Stimulated activated CD8-positive, alpha-beta memory T cell treated with anti-CD3 and anti-CD28 coated beads, Interleukin-7, amount 100 ng/mL, for 1 hour (primary cell): ENCODE measurements at places on chromosomes 5 and 9.

GRCh38 chr9:38022203-38022895, 46.7 kb downstream of the SHB start:
- DNase-seq = no peak

DNA sequence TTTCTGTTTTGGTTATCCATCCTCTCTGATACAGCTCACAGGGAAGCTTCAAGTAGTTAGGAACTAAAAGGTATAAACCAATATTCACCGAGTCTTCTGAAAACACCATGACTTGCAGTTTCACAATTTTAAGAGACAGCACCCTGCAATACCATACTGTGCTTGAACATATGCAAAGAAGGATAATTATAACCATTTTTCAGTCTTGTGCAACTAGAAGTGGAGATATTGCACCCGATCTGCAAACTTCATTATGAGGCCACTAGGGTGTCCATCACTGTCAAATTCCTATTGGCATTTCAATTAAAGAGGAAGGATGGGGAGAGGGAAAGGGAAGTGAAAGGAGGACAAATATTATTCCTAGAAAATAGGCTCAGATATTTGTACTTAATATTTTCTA, 32.4 kb upstream of the CEP120 start:
- DNase-seq = no peak

DNA sequence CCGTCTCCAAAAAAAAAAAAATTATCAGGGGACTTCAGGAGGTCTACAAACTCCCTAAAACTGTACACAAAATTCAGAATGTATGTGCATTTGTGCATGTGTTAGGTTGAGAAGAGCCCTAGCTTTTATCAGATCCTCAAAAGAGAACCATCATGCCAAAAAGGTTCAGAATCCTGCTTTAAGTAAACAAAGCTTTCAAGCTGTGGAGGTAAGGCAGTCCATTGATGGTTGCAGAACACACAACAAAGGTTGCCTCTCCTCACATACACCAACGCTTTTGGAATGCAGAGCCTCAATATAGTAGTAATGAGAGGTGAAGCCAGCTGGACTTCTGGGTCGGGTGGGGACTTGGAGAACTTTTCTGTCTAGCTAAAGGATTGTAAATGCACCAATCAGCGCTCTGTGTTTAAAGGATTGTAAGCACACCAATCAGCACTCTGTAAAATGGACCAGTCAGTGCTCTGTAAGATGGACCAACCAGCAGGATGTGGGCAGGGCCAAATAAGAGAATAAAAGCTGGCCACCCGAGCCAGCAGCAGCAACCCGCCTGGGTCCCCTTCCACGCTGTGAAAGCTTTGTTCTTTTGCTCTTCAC, 57.9 kb upstream of the RNF38 start:
- DNase-seq = no peak

DNA sequence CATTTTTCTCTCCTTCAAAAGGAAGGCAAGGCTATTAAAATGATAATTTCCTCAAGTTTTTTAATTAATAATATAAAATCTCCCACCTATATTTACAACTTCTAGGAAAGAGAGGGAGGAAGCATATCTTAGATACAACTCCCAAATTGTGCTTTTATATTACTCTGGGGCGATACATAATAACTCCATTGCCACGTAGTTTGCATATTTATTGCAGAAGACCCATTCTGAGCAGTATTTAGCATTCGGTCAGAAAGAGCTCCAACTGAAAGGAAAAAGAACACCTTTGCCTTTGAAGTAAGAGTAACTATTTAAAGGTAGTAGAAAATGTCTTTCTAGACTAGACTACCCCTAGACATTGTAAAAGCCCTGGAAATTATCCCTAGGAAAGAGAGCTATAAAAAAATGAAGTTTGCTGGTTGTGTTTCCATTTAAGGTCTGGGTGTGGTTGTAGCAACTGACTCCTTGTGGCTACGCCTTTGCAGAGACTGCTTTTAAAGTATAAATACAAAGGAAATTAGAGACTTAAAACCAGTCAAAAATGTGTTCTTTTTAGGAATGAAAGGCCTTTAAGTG, 566.1 kb downstream of the ZNF608 start:
- DNase-seq = no peak

- DNase-seq = no peak
Measured at GRCh38 chr5:151094852-151095245, 14.0 kb upstream of the TNIP1 start.

DNA sequence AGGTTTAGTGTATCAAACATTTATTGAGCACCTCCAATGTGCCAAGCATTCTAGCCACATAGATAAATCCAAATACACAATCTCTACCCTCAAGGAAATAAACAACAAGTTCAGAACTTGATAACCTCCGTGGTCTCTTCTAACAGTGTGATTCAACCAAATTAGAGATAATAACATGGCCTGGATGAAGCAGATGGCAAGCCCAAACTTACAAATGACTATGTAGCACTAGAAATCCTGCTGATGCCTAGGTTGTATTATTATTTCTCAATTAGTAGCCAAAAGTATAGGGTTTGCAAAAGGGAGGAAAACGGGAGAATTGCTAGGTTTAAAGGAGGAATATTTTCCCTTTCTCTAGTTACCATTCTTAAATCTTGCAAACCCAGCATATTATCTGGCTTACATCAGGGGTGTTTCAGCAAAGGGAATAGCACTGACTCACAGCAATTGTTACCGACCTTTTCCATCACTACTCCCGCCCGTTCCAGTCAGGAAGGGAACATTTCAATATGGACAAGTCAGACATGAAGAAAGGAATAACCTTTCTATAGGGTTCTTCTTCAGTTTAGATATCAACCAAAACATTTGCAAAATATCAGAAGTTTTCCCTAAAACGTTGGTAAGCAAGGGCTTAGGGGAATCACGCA, 2.3 kb downstream of the DPYSL3 start:
- no peak for DNase-seq

DNA sequence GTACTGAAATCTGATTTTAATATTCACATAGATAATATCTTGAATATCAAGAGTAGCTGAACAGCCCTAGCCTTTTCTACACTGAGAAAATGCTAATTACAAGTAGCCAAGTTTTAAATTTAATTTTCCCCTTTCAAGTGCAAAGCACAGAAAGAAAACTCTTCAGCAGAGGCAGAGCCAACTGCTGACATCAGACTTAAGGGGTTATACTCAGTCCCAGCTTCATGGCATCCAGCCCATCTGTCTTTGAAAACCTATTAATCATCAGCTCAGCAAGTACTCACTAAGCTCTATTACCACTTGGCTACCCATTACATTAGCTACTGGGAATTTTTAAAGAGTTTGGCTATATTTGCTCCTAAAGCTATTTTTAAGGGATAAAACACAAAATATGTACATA, 220.5 kb downstream of the SLC12A2 start:
- no peak for DNase-seq

GRCh38 chr5:150604010-150604409, 36.5 kb upstream of the SYNPO start:
- no peak for DNase-seq

GRCh38 chr9:123329329-123329955, 26.6 kb upstream of the CRB2 start:
- no peak for DNase-seq

DNA sequence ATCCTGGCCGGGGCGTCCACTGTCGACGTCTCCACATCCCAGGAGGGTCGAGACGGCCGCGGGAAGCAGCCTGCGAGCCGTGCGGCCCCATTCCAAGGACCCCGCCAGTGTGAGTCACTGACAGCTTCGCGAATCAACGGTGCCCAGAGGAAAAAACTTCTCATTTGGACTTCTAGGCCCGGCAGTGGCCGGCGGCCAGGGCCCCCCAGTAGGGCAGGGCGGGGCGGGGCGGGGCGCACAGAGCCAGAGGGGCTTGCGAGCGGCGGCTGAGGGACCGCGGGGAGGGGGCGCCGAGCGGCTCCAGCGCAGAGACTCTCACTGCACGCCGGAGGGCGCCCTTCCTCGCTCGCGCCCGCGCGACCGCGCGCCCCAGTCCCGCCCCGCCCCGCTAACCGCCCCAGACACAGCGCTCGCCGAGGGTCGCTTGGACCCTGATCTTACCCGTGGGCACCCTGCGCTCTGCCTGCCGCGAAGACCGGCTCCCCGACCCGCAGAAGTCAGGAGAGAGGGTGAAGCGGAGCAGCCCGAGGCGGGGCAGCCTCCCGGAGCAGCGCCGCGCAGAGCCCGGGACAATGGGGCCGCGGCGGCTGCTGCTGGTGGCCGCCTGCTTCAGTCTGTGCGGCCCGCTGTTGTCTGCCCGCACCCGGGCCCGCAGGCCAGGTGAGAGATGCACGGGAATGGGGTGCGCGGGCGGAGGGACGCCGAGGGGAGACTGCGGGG, at the start of gene F2R:
TSS of gene F2R (plus strand) at position 391 of the 720 bp plus-strand sequence. CDS start at position 573, 182 bp downstream.
- no peak for DNase-seq

GRCh38 chr5:170135796-170136490, 30.2 kb downstream of the FOXI1 start:
- DNase-seq = no peak

GRCh38 chr5:95382801-95383200, 8.4 kb upstream of the FAM81B start:
- DNase-seq = no peak

DNA sequence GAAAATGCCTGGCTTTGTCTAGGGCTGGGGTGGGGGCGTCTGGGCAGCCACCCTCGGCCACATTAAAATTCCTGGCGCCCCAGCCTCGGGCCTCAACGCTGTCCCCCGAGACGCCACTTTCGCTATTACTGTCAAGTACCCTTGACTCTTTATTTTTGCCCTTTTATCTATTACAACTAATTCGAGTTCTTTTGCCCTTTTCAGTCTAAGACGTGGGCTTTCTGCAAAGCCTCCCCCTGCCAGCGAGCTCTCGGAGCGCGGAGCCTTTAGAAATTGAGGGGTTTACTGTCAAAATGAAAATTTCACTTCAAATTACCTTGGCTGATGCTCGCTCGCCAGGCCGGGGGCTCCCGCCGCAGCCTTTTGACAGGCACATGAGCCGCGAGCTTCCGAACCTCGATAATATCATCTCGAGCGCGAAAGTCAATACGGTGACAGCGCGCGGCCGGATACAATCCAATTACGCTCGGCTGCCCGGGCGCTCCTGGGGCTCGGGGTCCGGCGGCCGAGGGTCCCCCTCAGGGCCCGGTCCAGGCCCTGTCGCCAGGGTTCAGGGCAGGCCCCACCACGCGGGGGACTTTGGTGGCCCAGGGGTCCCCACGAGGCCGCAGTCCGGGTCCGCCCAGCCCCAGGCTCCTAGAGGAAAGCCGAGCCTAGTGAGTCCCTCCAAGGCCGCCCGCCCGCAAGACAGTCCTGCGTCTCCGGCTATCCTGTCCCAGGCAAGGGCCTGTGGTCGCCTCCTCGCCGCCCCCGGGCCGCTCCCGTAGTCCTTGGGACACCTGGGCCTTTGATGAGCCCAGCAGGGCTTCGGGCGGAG, 6.7 kb downstream of the IRX4 start:
- no peak for DNase-seq

DNA sequence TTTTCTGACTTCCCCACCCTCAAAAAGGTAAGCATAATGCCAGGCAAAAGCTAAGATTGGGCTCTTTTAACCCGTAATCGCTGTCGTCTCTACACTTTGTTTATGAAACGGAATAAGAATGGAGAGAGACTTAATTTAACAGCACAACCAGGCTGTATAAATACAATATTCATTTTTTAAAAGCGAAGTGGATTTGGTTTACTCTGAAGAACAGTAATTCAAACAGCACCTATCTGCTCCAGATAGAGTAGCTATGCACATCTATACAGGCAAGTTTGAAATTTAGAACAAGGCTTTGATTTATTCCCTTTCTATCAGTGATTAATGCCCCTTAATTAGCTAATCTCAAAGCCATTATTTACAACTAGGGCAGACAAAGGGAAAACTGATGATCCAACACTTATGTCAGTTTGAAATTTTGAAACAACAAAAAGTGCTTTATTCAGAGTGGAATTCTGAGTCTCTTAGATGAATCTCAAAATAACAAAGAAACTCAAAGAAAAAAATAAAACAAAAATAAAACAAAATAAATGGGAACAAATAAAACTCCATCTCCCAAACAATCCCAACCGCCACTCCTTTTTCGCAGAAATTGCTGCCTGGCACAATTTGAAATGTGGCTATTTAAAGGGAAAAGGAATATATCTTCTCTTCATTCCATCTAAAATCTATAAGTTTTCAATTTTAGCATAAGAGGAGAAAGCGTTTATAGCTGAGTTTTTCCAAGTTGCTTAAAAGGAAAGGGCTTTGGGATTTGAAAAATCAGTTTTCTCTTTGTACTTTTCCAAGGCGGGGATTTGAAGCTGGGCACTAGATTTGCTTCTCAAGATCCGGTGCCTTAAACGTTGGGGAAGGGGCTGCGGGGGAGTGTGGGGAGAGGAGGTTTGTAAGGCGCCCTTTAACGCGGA, 298.6 kb downstream of the PARP8 start:
- no peak for DNase-seq

- no peak for DNase-seq
Measured at GRCh38 chr9:112794731-112795130, 44.2 kb downstream of the SNX30 start.

- DNase-seq = no peak
Measured at GRCh38 chr5:157568222-157568621, 7.4 kb downstream of the ADAM19 start.

- no peak for DNase-seq
Measured at GRCh38 chr9:91207729-91208418, 153.8 kb downstream of the AUH start.

- no peak for DNase-seq
Measured at GRCh38 chr9:7561527-7562080, 238.0 kb downstream of the DMAC1 start.

DNA sequence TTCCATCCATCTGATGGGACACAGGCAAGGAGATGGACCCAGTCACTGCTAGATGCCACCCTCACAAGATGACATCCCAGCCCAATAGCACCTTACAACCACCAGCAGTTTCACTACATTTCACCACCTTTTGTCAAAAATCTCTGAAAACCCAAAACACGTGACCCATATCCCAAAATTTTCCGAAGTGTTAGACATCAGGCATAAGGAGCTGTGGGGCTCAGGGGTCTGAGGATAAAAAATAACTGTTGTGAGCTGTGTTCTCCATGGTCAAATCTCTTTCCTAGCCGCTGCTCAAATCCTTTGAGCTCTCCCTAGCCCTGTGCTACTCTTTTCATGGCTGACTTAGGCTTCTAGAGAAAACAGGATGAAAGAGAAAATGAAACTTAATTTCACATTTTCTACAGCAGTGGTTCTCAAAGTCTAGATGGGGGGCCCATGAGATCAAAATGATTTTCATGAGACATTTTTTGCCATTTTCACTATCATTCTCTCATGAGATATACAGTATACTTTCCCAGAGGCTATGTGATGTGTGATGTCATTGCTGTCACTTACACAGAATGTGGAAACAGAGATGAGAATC, 40.7 kb downstream of the TIMD4 start:
- no peak for DNase-seq

GRCh38 chr5:66720780-66721179, 124.6 kb downstream of the MAST4 start:
- DNase-seq = no peak
